ENCODE measurements at places on chromosomes 4 and X. TPM values are rescaled to one million over a fixed set of nuclear protein-coding genes. Genes with fewer than 3 reads are reported as not detected.

Gene UCP1
- total RNA-seq, result not detected

Gene STBD1
- 2.0 TPM for total RNA-seq

Gene GRID2
- not detected for total RNA-seq

Gene FAM47E
- total RNA-seq, result not detected

Gene RIBC1
- total RNA-seq, result 0.73 TPM

Gene TMEM271
- not detected for total RNA-seq

Gene XG
- 12.9 TPM for total RNA-seq

Gene MAGEA9B
- total RNA-seq, result not detected

Gene ITM2A
- total RNA-seq, result 0.98 TPM

Gene EGF
- total RNA-seq, result 0.73 TPM

Gene MAGEC1
- not detected for total RNA-seq

All from subcutaneous preadipocyte (primary cell).